HT-29 (cell line): ENCODE measurements at places on chromosomes 1 and 21. TPM values are rescaled to one million over a fixed set of nuclear protein-coding genes. Genes with fewer than 3 reads are reported as not detected.

UBL4B gene
- total RNA-seq: not detected in 2 replicates

TXNDC12 gene
- 27.3 and 28.7 TPM in 2 replicates for total RNA-seq

CACNA1S gene
- total RNA-seq: not detected in 2 replicates

STIL gene
- total RNA-seq: 12.4 and 12.6 TPM in 2 replicates

KIF1B gene
- total RNA-seq: 8.7 and 10.5 TPM in 2 replicates

PTAFR gene
- 0.52 and 0.56 TPM in 2 replicates for total RNA-seq

OSCP1 gene
- total RNA-seq: 1.1 and 2.0 TPM in 2 replicates

SLAMF9 gene
- not detected in 2 replicates for total RNA-seq

DHCR24 gene
- 316 and 325 TPM in 2 replicates for total RNA-seq

FCRL1 gene
- total RNA-seq: 0.28 TPM in 1 of 2 replicates, not detected in the other

CDK18 gene
- 22.2 and 27.6 TPM in 2 replicates for total RNA-seq

SMIM11 gene
- 0.15 and 0.34 TPM in 2 replicates for total RNA-seq

PROK1 gene
- not detected in 2 replicates for total RNA-seq

ETV3L gene
- not detected in 2 replicates for total RNA-seq

PTGER3 gene
- total RNA-seq: not detected in 2 replicates

OR10Z1 gene
- not detected in 2 replicates for total RNA-seq

IQCC gene
- 4.8 and 9.1 TPM in 2 replicates for total RNA-seq

RGS8 gene
- not detected in 2 replicates for total RNA-seq

CAMSAP2 gene
- total RNA-seq: 7.2 and 7.3 TPM in 2 replicates

TCP10L gene
- total RNA-seq: not detected in 2 replicates

CR1L gene
- total RNA-seq: not detected in 2 replicates

IL12RB2 gene
- not detected in 2 replicates for total RNA-seq

CD84 gene
- not detected in 2 replicates for total RNA-seq

RCSD1 gene
- not detected in 2 replicates for total RNA-seq

SPRR1B gene
- 0.57 and 1.9 TPM in 2 replicates for total RNA-seq

RPL11 gene
- total RNA-seq: 1,290 and 1,388 TPM in 2 replicates

FAM110D gene
- total RNA-seq: not detected in 2 replicates

GJA4 gene
- not detected in 2 replicates for total RNA-seq

MROH9 gene
- total RNA-seq: not detected in 2 replicates

RIMKLA gene
- total RNA-seq: 1.3 and 1.6 TPM in 2 replicates

CFAP57 gene
- total RNA-seq: 0.38 and 0.99 TPM in 2 replicates

TMEM82 gene
- total RNA-seq: not detected in 2 replicates

KCNT2 gene
- total RNA-seq: not detected in 2 replicates

KANK4 gene
- not detected in 2 replicates for total RNA-seq

CAMK1G gene
- total RNA-seq: not detected in 2 replicates

CD101 gene
- 0.05 and 0.33 TPM in 2 replicates for total RNA-seq

SPRR2A gene
- total RNA-seq: not detected in 2 replicates

SYPL2 gene
- not detected in 2 replicates for total RNA-seq

ESPN gene
- total RNA-seq: 1.9 and 5.2 TPM in 2 replicates

CLCNKA gene
- not detected in 2 replicates for total RNA-seq

DLGAP3 gene
- 0.44 TPM in 1 of 2 replicates, not detected in the other for total RNA-seq

VANGL2 gene
- total RNA-seq: 1.5 and 1.6 TPM in 2 replicates

CDCA8 gene
- total RNA-seq: 17.1 and 19.0 TPM in 2 replicates

TNFRSF8 gene
- 0.10 TPM in 1 of 2 replicates, not detected in the other for total RNA-seq

UTS2 gene
- not detected in 2 replicates for total RNA-seq
